Osteocyte (in vitro differentiated cells): ENCODE measurements at places on chromosomes 2 and 18.

DNA sequence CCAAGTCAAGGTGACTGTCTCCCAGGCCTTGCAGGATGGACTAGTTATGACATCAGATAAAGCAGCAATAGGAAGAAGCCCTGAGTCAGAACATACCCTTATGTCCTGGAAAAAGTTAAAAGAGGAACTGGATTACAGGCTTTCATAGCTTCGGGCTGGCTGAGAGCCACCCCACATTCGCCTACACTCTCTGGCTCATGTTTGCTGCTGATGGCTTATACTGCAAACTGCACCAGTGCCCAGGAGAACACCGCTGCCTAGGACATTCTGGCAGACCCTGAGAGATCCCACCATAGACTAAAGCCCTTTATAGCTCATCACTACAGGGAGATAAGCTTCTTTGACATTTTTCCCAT, 20.3 kb downstream of the SLC8A1 start:
- DNase-seq, result no peak

DNA sequence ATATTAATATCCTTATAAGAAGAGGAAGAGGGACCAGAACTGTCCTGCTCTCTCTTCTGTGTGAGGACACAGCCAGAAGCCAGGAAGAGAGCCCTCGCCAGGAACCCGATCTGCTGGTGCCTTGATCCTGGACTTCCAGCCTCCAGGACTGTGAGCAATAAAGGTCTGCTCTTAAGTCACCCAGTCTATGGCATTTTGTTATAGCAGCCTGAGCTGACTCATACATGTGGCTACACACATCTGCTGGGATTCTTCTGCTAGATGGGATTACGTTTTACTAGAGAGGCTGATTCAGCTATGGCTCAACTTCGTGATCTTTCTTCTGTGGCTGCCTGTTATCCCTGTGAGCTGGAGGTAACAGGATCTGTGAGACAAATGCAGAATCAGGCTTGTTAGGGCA, 29.6 kb downstream of the ARL4C start:
- DNase-seq, result no peak

- DNase-seq, result no peak
These were observed 46.4 kb upstream of the SELENOI start for GRCh38 chr2:26299471-26300101.

DNA sequence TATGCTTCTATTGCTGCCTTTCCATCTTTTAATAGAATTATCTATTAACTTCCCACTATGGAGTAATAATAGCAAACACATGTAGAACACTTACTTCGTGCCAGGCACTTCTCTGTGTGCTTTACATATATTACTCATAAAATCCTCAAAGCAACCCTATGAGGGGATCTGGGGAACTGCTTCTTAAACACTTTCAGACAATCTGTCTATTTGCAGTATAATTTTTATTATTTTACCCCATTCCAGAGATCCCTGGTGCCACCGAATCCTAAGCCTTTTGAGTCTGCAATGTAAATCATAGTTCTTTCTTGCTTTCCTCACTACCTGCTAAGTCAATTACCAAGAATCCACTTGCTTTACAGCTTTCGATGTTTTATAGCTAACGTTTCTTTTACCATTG, 25.6 kb upstream of the GCFC2 start:
- no peak for DNase-seq

DNA sequence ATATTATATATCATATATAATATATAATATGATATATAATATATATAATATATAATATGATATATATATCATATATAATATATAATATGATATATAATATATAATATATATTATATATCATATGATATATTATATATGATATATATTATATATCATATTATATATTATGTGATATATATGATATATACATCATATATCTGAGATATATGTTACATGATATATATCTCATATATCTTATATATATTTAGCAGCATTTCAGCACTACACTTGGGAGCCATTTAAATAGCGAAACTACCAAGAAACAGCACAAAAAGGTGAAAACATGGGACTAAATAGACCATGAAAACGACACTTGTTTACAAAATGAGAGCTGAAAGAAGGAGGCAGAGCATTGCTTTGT, 37.3 kb downstream of the KCMF1 start:
- no peak for DNase-seq

DNA sequence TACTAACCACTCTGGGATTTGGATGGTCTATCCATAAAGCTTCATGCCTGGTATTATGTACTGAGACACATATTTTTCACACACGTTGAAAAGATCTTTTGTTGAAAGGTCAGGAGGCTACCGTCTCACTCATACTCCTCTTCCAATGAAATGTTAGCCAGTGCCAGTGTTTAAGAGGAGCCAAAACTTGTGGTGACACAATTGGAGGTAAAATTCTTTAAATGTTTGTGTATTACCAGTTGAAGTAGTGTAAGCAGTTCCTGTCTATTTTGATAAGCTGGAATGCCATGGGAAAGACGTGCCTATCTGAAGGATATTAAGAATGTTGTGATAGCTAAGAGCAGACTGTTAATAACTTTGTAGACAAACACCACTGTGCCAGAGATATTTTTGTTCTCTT, 32.1 kb downstream of the MARCHF7 start:
- no peak for DNase-seq

DNA sequence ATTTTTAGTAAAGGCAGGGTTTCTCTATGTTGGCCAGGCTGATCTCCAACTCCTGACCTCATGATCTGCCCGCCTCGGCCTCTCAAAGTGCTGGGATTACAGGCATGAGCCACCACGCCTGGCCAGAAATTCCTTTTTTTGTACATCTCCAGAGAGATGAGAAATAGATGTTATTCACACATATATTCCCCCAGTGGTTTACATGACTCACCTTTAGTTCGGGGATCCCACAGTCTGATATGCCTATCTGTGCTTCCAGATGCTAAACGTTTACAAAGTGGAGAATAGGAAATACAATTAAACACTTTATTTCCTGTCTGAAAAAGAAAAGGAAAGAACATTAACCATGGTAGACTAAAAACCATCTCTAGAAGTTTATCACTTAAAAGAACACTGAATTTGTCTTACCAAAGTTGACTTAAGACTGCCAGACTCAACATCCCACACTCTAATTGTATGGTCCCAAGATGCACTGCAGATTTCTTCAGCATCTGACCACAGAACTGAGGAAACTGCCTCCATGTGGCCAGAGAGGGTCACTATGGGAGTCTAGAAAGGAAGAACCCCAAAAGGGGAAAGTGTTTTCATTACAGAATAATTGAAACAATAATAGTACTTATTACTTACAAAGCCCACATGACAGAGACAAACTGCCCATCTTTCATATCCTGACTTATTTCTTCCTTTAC, 12.6 kb upstream of the ICA1L start:
- DNase-seq, result no peak

DNA sequence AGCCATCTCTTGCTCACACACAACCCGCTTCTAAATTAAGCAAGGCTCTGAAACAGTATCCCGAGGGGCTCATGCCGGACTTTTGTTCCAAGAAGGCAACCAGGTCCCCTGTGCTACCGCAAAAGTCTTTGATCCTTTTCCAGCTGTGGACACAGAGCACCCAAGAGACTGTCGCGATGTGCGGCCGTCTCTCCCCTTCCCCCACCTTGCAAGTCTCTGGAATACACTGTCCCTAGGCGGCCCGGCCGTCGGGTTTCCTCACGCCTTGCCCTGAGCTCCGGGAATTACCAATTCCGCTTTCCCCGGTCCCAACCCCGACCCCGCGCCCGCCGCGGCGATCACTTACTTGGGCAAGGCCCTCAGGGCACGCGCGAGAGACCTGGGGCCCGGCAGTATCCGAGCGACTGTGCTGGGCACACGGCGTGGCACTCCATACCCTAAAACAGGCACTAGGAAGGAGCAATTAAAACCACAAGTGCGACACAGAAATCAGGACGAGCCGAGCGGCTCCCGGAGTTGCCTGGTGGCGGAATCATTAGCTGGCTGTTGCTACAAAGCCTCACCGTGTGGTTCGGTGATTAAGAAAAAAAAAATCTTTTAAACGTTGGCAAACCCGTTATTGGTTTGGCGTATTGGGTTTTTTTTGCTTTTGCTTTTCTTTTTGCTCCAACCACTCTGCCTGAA, 2.2 kb upstream of the DLX1 start:
- DNase-seq, result no peak

DNA sequence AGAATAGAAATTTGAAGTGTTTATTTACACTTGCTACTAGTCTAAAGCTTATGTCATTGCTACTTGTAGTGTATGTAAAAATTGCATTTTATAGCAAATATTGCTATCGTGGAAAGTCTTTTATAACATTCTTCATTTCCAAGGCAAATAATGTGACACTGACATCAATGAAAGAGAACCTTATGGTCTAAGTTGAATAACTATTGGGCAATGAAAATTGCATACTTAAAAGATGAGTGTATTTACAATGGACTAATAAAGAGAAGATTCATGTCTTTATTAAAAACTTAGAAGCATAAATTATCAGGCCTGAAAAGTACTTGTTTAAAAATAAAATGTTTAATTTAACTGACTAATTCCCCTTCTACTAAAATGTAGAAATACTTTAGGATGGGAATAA, 82.2 kb downstream of the LRP1B start:
- DNase-seq, result no peak

- DNase-seq, result no peak
These were observed 88.6 kb downstream of the SMAD7 start for GRCh38 chr18:48862132-48862531.

DNA sequence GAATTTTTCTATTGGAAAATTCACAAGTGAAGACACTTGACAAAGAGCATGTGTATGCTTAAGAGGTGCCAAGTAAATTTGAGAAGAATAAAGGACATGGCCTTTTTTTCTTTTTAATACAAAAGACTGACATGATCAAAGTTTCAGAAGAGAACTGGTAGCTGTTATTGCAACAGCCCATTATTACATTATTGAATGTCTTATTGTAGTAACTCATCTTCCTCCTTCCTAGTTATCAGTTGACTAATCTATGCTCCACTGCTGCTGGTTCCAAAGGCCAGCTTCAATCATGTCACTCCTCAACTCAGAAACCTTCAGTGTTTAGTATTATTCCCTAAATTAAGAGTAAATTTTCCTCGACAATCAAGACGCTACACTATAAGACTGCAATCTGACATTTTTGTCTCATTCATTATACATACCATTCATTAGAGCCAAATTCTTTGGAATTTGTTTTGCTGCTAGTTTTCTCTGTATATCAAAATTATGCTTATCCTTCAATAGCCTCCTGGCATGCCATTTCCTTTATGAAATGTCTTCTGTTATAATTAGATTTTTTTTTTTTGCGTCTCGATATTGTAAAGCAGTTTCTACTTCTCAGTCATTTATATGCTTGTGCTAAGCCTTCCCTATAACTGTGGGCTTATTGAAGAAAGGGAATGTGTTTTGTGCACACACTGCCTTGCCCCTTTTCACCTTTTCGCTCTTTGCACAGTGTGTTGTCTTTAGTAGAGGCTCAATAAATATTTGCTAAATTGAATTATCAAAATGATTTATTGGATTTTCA, 27.9 kb downstream of the ITGA4 start:
- DNase-seq, result no peak

DNA sequence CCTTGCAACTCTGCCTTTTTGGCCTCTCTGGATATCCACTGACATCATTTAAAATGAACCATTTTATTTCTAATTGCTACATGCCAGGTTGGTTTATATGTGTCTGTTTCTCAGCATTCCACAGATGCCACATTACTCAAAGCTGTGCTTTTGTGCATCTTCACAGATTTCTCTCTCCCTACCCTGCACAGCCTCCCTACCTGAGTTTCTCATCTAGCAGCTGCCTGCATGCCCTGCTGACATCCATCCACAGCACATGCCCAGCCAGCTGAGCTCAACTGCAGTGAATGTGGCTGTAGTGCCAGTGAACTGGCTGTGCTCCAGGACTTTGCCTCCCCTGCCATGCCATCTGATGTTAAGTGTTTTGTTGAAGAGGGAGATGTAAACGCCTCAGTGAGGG, 44.5 kb downstream of the PKP4 start:
- no peak for DNase-seq

- DNase-seq, result no peak
These were observed 126.0 kb upstream of the KLF7 start for GRCh38 chr2:207291625-207292252.

GRCh38 chr2:96869822-96870625, at the start of gene SEMA4C:
Gene SEMA4C, minus strand, starts transcription at chr2:96870080. Its CDS starts 2,194 bp downstream, at chr2:96867886.
- DNase-seq, result no peak

- DNase-seq, result no peak
These were observed 114.5 kb downstream of the METTL8 start for GRCh38 chr2:171319164-171319810.

- no peak for DNase-seq
These were observed 3.1 kb downstream of the STK39 start for GRCh38 chr2:168244318-168244717.

- no peak for DNase-seq
These were observed 60.2 kb downstream of the RALBP1 start for GRCh38 chr18:9535430-9535991.

DNA sequence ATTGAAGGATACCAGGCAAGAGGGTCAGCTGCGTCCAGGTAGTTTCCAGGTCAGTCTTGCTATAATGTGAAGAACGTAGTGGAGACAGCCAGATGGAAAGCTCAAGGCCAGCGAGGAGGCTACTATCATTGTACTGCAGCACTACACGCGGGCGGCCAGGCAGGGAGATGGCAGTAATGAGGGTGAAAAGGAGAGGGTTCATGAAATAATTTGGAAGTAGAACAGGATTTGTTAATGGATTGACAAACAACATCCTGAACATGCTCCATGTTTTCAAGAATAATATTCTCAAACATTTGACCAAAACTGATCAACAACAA, 17.1 kb downstream of the SPIRE1 start:
- DNase-seq, result no peak

GRCh38 chr2:215395687-215396460, 40.0 kb downstream of the FN1 start:
- no peak for DNase-seq

DNA sequence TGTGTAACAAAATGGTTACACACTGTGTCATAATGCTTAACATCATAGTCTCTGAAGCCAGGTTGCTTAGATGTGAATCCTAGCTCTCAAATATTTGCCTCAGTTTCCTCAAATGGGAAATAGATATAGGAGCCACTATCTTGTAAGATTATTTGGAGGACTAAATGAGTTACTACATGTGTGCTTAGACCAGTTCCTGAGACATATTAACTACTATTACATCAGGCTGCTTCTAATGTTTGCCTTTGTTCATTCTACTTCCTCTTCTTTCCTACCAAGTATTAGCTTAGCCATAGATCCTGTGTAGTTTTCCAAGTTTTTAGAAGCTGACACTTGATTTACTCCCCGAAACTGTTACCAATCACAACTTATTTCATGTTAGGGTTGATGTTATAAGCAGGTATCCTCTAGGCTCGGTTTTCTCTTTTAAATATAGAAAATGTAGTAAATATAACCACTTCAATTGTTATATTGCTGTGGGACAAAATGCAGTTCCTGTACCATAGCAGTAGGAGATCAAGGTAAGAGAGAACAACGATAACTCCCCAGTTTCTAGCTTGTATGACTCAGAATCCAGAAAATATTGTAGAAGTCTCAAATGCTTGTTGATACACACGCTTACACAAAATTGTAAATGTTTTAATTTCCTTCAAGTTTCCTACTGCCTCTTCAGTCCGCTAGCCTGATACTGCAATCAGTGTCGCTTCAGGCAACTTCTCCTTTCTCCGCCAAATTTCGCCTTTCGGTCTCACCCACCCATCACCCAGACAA, 751 bp upstream of the DNAJC10 start:
- no peak for DNase-seq
